ENCODE measurements at places on chromosomes 12 and 14.

DNA sequence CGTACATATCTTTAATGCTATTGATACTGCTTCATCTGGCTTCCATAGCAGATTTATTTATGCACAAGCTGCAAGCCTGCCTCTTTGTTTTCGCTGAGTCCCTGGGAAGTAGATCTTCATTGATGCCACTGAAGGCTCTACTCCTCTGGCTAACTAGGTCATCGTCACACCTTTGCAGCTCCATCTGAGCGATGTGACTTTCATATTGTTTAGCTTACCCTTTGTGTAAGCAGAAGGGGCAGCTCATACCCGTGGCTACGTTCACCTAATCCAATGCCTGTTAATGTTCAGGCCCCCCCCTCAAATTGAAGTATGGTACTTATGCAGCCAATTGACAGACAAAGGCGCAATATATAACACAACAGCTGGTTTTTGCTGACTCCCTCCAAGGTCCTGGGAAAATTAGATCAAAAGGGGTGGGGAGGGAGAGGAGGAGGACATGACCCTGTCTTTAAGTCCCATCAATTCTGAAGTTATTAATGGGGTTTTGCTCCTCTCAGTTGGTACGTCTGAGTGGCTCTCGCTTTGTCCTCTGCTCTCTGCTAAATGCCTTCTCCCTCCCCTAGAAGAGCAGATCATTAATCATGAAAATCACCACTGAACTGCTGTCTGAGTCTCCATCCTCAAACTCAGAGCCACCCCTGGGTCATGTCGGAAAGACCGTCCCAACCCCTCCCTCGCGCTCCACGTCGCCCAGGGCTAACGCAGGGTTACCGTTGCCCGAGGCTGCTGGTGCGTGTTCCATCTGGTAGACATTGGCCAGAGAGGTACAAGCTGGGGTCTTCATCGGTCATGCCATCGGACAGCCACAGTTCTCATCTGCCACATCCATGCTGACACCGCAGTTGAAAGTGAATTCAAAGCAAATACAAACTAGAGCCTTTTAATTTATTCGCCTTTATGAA lies 128.8 kb downstream of the ADGRD1 start:
- DNase-seq, result no peak

DNA sequence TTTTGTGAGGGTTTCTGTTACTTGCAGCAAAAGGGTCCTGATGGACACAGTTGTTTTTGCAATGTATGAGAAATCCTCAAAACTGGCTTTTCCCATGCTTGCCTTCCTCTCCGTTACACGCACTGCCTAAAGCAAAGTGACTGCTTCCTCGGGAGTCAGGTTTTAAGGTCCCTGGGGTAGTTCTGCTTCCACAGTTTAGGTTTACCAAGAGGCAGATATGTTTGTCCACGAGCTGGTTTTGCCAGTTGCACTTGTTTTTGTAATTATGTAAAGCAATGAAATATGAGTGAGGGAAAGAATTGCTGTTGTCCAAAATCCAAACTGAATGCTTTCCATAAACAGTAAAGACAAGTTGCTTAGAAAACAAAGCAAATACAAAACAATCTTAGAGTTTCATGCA lies 290.7 kb upstream of the AMIGO2 start:
- DNase-seq, result no peak

GRCh38 chr12:110554184-110554583 lies 28.9 kb downstream of the PPTC7 start:
- no peak for DNase-seq

DNA sequence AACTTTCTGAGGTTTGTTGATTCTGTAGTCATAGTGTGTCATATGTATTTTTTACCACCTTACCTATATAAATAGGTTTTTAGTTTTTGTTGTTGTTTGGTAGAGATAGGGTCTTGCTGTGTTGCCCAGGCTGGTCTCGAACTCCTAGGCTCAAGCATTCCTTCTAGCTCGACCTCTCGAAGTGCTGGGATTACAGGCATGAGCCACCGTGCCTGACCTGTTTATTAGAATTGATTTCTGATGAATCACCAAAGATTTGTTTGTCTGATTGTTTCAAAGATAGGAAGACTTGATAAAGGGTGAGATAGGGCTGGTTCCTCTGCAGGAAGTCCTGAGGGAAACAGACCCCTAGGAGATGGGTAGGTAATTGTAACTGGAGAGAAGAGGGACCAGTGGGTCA lies 481.6 kb downstream of the PCNX1 start:
- no peak for DNase-seq

DNA sequence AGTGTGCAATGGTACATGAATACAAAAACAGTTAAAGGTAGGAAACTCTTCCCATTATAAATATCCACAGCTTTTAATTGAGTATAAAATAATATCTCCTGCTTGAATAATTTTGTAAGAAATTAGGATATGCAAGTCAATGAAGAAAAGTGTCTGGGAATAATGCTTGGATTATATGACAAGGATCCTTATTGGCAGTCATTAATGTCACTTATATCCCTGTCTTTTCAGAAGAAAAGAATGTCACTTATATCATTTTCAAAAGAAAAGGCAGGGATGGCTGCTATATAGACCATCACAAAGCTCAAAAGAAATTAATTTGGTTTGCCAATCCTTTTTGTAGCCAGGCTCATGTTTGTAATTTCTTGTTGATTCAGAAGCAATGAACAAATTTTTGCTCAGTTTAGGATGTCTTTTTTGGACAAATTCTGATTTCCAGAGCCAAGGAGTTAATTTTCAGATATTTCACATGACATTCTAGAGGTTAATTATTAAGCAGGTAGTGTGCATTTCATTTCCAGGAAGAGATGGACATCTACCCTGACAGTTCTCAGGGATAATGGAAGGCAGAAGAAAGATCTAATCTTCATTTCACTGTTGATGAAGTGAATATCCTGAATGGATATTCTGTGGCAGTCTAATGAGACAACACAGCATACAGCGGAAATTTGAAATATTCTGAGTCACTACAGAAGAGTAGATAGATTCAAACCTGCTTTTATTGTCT lies 299.8 kb downstream of the RPS29 start:
- DNase-seq, result no peak

DNA sequence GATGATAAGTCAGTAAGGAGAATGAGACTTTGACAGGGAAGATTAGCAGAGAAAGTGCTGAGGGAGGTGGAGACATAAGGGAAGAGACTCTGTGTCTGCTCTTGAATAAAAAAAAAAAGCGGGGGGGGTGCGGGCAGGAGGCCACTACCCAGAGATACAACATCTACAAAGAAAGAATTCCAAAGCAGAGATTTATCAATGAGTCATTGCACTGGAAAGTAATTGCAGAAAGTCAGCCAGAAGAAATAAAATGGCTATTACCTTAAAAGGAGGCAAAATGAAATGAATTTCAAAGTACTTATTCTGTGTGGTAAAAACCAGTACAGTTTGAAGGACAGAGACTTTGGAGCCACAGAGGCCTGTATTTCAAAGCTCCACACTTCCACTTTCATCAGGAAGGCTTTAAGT lies 267.1 kb upstream of the PRKD1 start:
- no peak for DNase-seq

- DNase-seq, result no peak
These were observed 151.2 kb upstream of the DIO3 start for GRCh38 chr14:101410126-101410525.

DNA sequence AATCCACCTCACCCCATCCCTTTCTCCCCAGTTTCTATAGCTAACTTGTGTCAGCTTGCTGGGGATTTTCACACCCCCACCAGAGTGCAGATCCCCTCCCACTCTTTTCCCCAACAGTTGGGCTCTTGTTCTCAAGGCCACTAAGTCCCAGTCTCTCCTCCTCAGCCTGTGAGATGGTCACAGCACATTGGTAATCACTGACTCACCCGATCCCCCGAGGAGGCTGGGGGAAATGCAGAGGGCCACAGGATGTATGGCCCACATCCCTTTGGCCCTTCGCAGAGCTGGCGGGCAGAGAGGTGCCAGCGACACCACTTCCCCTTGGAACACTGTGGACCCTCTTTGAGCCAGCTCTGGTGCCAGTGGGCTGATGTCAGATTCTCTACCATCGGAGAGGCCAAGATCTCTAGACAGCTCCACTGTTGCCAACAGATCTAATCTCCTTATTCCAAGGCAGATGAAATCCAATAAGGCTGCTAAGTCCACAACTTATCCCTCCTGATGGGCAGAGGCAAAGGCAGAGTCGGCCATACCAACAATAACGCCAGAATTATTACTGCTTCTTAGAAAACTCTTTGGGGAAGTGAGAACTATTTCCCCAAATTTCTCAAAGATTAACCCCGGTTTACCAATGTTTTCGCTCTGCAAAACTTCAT lies 1.6 kb downstream of the FMNL3 start:
- no peak for DNase-seq

Measured in activated naive CD4-positive, alpha-beta T cell (primary cell).